ENCODE measurements at places on chromosomes 6 and 20.

GRCh38 chr6:113888956-113889630, 31.9 kb downstream of the MARCKS start:
- DNase-seq = no peak

DNA sequence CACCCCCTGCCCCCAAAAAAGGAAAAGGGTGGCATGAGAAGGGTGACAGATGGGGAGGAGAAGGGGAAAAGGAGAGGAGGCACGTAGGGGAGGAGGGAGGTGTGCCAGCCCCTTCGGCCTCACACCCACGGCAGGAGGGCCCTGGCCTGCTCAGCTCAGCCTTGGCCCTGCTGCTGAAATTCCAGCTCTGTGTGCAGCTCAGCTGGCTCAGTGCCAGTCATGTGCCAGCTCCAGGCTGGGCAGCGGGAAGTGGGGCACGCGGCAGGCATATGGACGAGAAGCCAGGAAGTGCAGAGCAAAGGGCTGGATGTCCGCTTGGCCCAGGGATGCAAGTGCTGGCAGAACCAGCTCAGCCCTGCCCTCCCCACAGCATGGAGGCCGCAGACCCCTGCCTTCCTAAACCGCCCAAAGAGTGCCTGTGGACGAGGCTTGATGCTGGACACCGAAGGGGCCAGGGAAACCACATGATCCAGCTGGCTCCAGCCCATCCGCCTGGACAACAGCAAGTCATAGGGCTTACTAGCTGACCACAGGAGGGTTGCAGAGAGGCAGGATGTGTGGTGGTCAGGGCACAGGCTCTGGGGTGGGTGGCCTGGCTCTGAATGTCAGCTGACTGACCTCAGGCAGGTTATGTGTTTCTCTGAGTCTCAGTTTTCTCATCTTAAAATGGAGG, 60.2 kb downstream of the NOL4L start:
- DNase-seq = no peak

- no peak for DNase-seq
These were observed 227.7 kb upstream of the RNF24 start for GRCh38 chr20:4243071-4243470.

DNA sequence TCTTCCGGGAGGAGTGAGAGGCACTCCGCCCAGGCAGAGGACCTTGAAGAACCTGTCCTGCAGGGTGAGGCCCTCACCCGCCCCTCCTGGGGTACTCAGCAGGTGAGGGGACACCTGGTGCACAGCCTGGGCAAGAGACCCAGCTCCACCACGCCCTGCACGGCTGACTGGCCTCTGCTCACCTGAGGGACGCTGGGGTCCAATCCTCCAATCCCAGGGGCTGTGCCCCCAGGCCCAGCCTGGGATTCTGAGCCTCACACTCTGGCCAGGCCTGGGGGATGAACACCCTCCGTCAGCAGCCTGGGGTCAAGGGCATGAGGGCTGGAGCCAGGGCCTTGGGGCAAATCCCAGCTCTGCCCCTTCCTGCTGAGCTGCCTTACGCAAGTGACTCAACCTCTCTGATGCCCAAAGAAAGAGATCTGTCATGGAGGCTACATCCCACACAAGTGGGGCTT, 149.9 kb upstream of the PTPN1 start:
- no peak for DNase-seq

- DNase-seq = no peak
These were observed 184.6 kb downstream of the QKI start for GRCh38 chr6:163599136-163599535.

DNA sequence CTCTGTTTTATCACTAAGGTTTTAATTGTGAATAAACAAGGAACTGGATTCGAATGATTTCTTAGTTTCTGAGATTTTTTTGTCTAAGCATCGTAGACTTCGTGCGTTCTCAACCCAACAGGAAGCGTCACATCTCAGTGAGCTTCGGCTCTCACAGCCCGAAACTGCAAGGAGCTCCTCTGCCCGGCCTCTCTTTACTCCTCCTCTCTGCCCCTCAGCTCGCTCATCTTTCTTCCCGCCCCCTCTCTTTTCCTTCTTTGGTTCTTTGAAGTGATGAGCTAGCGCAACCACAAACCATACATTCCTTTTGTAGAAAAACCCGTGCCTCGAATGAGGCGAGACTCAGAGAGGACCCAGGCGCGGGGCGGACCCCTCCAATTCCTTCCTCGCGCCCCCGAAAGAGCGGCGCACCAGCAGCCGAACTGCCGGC, 480 bp upstream of the NT5E start:
- DNase-seq = no peak

DNA sequence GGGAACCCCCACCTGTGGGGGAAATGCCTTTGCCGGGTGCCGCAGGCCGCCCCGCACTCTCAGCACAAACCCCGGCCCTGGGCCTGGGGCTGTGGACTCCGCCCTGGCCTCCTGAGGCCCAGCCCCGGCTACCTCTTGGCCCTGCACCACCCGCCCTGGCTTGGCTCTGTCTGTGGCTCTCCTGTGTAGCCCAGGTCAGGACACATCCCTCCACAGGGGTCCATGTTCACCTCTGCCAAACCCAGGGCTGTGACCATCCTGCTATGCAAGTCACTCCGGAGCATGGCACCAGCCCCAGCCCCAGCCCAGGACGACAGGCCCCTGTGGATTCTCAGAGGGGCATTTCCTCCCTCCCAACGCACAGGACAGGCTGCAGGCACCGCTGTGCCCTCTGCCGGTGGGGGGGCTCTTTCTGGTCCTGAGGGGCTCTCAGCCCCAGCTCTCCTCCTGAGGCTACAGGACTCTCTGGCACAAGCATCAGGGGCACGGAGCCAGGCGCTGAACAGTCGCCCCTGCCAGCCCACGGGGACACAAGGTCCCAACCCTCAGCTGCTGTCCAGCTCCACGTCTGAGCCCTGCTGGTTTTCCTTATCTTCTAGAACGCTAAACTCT, 45.7 kb downstream of the TAF4 start:
- DNase-seq = no peak

DNA sequence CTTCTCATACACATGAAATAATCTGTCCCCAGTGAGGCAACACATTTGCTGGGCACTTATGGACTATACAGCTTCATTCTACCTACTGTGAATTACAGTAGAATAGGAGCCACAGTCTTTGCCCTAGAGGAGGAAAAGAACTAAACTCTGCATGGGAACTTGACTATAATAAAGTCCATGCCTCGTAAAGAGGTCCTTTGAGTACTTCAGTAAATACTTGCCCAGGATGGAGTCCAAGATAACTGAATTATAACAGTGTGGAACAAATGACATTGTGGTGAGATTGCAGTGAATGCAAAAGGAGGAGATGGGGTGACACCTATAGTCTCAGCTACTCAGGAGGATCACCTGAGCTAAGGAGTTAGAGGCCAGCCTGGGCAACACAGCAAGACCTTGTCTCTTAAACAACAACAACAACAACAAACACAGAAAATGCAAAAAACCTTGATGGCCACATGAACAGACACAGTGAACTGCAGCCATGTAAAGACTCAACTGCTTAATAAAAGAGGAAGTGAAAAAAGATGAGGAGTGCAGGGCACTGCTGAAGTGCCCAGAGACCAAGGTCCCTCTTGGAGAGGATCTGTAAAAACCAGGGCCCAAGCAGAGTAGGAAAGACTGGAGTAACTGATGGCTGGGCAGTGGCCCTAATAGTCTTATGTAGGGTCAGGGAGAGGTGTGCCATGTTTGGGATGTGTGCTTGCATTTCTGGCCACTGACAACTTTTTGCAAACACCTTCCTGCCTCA, 3.7 kb downstream of the MRPS18A start:
- DNase-seq = no peak

- DNase-seq = no peak
These were observed 3.2 kb downstream of the POLH start for GRCh38 chr6:43579171-43579570.

- no peak for DNase-seq
These were observed 429.7 kb upstream of the RUNX2 start for GRCh38 chr6:44898296-44898930.

All from stimulated activated CD4-positive, alpha-beta T cell treated with anti-CD3 and anti-CD28 coated beads, Interleukin-12 subunit alpha, Interleukin-12 subunit beta, amount 100 ng/mL, for 24 hours (primary cell).